Right kidney (tissue), 9 donors: ENCODE measurements at places on chromosomes 12 and 14.

- no peak for DNase-seq
These were observed 1036.2 kb upstream of the FLRT2 start for GRCh38 chr14:84493779-84494178.

DNA sequence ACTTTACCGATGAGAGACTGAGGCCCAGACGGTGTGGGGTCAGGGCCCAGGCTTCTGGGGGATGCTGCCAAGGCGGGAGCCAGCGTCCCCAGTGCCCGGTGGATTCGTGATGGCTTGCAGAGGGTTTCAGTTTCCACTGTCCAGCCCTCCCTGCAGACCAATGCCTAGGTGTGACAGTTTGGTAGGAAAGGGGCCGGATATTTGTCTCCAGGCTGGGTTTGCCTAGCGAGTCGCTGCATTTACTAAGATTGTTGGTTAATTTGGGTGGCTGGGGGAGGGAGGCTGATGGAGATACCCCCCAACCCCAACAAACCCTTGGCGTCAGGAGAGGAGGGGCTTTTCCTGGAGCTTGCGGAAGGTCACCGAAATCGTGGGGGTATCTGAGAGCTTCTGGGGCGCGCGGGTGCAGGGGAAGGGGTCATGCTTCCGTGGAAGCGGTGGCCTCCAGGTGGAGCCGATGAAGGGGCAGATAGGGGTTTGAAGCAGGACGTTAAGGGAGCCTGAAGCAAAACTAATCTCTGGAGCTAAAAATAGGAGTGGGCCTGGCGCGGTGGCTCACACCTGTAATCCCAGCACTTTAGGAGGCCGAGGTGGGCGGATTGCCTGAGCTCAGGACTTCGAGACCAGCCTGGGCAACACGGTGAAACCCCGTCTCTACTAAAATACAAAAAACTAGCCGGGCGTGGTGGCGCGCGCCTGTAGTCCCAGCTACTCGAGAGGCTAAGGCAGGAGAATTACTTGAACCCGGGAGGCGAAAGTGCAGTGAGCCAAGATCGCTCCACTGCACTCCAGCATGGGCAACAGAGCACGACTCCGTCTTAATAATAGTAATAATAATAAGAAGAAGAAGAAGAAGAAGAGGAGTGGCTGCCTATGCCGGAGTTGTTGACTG is 1.1 kb upstream of the CDC42BPB start:
- DNase-seq = no peak

DNA sequence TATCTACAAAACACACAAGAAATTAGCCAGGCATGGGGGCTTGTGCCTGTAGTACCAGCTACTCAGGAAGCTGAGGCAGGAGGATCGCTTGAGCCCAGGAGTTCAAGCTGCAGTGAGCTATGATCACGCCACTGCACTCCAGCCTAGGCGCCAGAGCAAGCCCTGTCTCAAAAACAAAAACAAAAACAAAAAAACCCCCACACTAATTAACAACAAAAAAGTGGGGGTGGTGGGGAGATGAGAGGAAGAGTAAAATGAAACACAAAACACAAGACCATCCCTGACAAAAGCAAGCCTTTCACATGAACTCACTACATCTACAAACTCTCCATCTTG is 53.9 kb upstream of the HECTD1 start:
- DNase-seq = no peak

- DNase-seq = no peak
These were observed 206.3 kb downstream of the ACSS3 start for GRCh38 chr12:81284137-81284536.

DNA sequence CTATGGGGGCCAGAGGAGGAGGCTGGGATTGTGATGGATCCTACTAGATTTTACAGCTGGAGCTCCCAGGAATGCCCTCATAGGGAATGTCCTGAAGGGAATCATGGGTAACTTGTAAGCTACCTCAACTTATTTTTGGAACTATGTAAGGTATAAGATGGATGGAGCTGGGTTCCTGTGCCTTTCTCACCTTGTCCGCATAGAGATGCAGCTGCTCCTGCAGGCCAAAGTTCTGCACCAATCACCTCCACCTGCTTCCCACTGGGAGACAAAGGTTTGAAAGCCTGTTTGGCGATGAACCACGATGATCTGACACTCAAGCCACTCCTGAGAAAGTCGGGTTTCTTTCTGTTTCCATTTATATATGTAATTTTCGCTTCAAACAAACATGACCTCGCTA is 648 bp upstream of the AKAP5 start:
- no peak for DNase-seq

- no peak for DNase-seq
These were observed 230.0 kb downstream of the ZFP36L1 start for GRCh38 chr14:68562911-68563250.

DNA sequence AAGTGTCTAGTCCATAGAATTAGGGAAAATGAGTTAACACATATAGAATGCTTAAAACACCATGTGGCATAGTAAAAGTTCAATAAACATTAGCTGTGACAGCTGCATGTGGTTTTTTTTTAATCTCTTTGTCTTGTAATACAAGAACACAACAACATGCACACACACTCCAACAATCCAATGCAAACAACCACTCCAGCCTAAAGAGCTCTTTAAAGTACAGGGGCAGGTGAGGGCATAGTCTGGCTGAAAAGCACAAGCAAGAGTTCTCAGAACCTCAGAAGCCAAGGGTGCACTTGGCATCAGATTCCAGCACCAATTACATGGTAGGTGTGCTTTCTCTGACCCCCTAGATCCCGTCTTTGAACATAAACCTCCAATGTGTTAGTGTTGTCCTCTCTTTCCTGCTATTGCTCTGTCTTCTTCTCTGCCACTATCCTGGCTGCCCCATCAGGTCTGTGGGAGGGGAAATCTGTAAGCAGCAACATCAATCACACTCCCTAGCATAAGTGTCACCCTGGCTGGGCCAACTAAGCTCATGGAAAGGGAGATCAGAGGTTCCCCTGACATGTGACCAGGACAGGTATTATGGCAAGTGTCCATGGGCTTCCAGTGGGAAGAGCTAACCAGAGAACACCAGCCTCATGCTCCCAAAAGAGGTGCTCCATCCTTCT is 91.0 kb downstream of the SLC8A3 start:
- no peak for DNase-seq

DNA sequence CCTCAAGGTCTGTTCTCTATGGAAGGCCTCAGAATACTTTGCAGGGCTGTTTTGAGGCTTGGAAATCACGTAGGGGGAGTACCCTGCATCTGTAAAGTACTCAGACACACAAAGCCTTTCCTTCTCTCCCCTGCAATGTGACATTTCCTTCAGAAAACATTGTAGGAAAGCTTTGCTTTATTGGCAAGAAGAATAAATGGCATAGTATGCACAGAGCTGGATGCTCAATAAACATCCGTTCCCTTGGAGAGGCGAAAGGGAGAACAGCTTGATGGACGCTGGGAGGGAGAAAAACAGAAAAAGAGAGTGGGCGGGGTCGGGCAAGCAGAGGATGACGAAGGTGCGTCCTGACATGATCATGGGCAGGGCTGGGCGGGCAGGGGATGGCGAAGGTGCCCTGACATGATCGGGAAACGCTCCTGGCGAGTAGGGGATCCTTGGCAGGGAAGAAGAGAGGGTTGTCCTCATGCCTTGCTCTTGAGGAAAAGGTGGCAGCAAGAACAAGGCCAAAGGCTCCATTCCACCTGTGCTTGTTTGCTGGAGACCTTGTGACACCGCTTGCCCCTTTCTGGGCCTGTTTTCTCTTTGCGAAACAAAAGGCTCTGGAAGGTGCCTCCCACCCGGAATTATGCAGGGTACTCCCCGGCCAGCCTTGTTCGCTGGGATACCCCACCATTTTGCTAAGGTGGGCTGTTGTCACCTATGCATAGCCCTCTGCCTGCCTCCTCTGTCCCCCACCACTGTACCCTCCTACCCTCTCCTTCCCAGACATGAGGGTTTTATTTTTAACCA is 21.1 kb downstream of the IRF2BPL start:
- DNase-seq = no peak

DNA sequence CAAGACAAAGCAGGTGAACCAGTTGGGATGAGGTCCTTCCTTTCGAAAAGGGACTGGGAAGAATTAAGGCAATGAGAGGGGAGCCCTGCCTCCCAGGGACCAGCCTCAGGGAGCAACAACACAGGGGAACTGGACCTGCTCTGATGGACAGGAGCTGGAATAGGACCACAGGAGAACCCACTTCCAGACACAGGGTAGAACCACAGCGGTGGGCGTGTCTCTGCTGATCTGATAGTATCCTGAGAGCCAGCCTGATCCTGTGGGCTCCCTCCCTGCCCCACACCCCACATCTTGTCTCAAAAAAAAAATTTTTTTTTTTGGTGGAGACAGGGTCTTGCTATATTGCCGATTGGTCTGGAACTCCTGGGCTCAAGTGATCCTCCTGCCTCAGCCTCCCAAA is 13.6 kb upstream of the PLEK2 start:
- no peak for DNase-seq

GRCh38 chr14:52315355-52315718 is 1.2 kb downstream of the PTGER2 start:
- peak; percentile 15 for DNase-seq

GRCh38 chr14:87497301-87497700 is 495.7 kb downstream of the GALC start:
- no peak for DNase-seq

DNA sequence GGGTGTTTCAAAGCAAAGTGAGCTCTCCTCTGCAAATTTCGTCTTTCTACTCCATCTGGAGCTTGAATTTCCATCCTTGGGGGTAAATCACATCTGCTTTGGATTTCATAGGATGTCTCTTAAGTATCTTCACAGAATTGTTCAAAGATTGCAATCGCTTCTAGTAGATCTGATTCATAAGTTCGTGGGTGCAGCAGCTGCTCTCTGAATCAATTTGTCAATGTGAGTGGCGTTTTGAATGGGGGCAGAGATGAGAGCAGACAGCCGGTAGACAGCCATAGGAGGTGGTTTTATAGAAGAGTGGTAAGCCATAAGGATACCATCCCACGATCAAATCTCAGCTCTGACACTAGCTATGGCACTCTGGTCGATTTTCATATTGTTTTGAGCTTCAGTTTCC is 146.0 kb upstream of the RPH3A start:
- no peak for DNase-seq

DNA sequence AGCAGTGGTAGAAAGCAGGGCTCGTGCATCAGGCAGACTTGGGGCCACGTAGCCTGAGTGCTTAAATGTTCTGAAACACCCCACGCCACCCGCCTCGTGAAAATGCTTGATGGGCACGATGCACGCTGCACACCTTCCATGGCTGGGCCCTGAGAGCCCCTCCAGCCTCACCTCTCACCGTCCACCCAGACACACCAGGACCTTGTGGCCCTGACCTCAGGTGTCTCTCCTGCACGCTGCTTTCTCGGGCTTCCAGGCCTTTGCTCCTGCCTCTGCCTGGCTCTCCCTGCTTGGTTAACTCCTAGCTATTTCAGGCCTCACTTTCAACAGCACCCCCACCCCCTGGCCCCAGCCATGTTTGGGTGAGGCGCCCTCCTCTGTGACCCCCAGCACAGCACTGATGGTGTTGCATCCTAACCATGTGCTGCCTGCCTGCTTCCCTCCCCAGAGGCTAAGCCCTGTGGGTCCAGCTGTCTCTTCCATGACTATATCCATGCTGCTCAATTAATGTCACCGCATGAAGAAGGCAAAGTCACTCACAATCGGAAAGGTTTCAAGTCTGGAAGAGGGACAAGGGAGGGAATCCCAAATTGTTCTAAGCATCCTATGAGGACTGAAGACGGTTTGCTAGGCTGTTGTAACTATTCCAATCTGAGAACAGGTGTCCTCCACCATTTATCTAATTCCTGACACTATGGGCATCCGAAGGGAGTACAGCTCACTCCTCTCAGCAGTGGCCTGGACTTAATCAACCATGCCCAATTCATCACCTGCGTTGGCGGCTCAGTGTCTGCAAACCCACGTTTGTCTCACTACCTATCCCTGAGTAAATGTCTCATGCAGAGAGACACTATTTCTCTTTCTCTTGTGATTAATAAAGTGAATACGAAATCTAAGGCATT is 82.2 kb downstream of the CCDC88C start:
- DNase-seq = peak; percentile 51

- DNase-seq = no peak
These were observed 34.8 kb downstream of the TMCC3 start for GRCh38 chr12:94615260-94616181.

DNA sequence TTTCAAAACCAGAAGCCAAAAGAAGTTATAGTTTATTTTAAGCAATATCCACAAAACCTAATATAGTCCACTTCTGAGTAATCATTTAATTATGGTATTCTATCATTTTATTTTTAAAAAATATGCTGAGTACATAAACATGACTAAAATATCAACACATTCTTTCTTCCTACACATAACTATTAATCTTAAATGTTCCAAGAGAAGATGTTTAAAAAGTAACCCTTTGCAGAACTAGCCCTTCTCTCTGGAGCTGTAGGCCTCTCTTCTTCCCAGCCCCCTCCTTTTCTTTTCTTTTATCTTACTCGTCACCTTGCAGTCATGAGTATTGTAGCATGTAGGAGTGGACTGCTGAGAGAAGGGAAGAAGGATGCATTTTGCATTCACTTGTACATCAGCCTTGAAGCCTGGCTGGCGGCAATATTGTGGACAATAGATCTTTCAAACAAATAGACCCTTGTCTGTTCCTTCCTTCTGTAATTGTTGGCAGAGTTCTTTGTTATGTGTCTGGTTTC is 941.9 kb downstream of the NRXN3 start:
- no peak for DNase-seq

GRCh38 chr14:74014299-74014698 is 4.8 kb downstream of the ENTPD5 start:
- no peak for DNase-seq

DNA sequence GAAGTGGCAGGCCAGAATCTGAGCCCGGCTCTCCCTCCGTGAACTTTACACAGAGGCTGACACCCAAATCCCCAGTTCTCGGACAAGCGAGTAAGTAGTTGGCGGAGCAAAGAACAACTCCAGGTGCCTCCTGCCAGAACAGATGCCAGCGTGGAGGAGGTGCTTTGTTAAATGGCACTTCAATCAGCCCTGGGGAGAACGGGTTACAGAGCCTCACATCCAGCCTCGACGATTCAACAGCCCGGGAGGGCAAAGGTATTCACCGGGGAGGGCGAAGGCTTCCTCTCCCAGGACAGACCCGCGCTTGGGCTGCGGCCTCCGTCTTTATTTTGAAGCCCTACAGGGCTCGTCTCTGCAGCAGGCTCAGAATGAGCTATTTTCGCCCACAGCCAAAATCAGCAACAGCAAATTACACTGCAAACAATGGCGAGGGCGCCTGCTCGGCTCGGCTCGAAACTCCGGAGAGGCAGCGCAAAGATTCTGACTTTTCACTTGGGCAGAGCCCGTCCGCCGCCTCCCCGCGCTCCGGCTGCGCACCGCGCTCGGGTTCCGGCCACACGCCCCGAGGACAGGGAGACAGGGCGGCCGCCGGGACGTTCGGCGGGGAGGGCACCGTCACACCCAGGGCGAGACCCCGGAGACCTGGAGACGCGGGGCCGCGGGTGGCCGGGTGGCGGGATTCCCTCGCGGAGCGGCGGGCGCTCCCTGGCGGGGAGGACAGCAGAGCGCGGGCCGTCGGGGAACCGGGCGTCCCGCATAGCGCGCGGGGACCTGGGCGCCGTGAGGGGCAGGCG is 811 bp downstream of the TMCC3 start:
- peak; percentile 88 for DNase-seq

GRCh38 chr12:2145433-2145998 is 92.7 kb downstream of the CACNA1C start:
- no peak for DNase-seq

- DNase-seq = no peak
These were observed 63.9 kb upstream of the KCNA5 start for GRCh38 chr12:4979737-4980136.
